ENCODE measurements at places on chromosomes 13 and 19.

DNA sequence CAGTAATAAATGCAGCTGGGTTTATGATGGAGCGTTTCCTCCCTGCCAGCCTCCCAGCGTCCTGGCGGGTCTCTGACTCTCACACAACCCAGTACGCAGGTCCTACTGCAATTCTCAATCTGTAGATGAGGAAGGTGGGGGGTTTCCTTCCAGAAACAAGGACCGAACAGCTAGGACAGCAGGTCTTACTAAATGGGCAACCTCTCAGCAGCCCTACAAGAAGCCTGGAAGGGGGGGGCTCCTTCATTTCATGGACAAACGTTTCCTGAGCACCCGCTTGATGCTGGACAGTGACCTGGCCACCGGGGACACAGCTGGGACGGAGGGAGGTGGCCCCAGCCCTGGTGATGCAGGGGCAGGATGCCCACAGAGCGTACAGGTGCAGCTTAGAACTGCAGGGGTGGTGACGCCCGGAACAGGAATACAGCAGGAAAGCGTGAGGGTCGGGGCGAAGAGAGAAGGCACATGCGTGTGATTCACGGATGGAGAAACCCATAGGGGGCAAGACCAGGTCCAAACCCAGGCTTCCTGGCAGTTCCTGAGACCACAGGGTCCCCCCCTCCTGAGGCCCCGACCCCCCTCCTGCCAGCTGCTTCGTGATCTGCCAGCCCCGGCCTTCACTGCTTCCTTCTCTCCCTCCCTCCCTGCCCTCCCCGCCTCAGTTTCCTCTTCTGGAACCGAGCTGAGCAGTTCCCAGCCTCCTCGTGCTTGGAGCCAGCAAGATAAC lies 732 bp upstream of the C2CD4C start:
- no peak for DNase-seq

DNA sequence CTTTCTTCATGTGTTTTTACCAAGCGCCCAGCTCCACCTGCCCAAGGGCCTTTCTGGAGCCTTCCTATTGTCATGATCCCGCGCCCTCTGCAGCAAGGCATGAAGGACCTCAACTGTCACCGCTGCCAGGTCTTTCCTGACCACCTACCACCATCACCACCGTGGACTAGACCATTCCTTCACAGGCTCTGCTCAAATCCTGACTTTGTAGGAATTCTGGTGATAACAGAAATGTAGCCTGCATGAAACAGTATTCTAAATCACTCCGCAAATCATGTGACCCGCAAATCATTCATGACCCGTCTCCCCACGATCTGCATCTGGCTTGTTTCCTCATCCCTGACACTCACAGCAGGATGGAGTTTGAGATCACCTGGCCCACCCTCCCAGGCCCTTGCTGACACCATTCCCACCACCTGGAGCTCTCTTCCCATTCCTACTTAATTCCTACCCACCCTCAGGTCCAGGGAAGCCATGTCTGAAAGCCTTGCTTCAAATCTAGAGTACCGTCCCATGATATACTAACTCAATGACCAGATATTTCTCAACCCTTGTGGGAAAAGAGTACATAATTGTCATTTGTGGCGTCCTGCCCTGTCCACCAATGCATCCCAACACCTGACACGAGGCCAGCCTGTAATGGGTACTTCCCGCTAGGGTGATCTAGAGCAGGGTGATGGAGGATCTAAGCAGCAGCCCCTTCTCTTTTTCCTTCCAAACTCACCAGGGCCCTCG lies 1.3 kb downstream of the UBE2S start:
- DNase-seq, result no peak

DNA sequence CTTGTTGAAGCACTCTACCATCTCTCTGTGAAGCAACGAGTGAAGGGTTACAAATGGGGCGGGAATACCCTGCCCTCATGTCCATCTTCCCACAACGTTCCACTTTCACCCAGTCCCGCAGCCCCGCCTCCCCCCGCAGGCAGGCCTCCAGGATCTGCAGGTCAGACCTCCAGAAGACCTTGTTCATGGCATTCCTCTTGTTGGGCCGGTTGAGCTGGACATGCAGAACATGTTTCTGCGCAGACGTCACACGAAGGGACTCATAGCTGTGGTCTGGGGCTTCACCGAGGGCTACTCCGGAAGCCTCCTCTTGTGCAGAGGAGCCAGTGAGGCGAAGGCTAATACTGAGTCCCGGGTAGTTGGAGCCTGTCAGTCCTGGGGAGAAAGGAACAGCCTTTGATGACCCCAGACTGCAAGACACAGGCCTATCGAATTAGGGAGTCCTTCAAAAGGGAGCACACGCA lies 420 bp downstream of the ECH1 start:
- DNase-seq, result no peak

DNA sequence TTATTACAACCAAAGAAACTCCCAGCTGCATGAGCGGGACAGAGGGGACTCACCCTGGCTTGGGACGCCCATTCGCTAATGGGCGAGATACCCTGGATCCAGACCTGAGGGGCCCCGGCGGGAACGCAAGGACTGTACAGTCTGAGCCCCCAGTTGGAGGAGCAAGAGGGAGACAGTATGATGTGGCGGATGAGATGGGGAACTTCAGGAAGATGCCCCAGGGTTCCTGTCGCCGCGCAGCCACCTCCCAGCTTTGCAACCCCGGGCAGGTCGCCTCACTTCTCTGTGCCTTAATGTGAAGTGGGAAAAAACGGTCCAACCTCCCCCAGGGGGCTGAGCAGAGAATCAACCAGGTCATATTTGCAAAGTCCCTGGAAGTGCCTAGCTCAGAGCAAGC lies 2.5 kb downstream of the NPAS1 start:
- no peak for DNase-seq

Measured in CD4-positive, alpha-beta T cell treated with Interleukin-6 at 100 ng/mL for 8 hours (primary cell).